HepG2 (cell line): ENCODE measurements at places on chromosomes 3 and 15. TPM values are rescaled to one million over a fixed set of nuclear protein-coding genes. Genes with fewer than 3 reads are reported as not detected.

GRCh38 chr3:43583481-43583880 is 38.3 kb downstream of the ANO10 start:
- DNase-seq: no peak
- no peak overlapping the region for H3K4me3 ChIP-seq
- no peaks in the 10 kb centered on the region for H3K36me3 ChIP-seq
- no peak overlapping the region for H3K27ac ChIP-seq

DNA sequence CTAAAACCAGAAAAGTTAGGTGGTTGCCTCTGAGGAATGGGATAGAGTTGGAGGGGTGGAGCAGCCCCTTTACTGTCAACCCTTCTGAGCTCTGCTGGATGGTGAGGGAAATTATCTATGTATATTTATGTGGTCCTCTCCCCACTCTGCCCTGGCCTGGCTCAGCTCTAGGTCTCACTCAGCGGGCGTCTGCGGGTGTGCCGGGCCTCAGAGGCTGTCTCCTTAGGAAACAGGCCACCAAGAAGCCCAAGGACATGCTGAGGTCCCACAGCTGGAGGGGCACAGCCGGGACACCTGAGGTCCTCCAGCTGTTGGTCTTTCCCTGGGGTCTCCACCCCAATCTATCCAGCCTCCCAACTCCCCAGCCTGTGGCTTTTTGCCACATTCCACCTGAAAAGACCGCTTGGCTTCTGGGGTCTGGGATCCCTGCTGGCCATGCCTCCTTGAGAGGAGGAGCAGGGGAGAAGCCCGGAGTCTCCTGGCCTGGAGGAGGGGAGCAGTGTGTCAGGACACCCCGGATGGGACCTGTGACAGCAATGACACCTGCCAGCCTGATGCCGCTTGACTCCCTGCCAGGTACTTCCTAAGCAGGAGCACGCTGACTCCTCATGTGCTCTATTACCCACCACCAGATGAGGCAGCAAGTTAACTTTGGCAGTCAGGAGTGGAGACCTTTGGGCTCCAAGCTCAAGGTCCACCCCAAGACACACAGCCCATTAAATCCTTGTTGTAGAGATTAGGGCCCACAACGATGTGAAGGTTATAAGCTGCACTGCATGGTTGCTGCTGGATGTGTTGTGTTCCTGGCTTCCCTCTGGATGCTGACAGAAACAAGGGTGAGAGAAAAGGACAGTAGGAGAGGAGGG is at the start of gene SLC28A1:
Gene SLC28A1 (plus strand): TSS at position 747 of the 866 bp plus-strand sequence. CDS start 3,099 bp downstream, outside the sequence.
- peaks cover 7% of the 10 kb centered on the region; the same call in 1 of the 3 replicates for H3K27me3 ChIP-seq
- peaks cover 77% of the 10 kb centered on the region for H3K4me1 ChIP-seq
- peak; percentile 70 for DNase-seq
- peak within 1 kb of the TSS; percentile 46 for H3K27ac ChIP-seq

GRCh38 chr3:16647668-16648067 is 42.4 kb upstream of the DAZL start:
- H3K36me3 ChIP-seq: no peaks in the 10 kb centered on the region
- H3K27me3 ChIP-seq: peaks cover 5% of the 10 kb centered on the region; the same call in 2 of the 3 replicates
- DNase-seq: no peak

DNA sequence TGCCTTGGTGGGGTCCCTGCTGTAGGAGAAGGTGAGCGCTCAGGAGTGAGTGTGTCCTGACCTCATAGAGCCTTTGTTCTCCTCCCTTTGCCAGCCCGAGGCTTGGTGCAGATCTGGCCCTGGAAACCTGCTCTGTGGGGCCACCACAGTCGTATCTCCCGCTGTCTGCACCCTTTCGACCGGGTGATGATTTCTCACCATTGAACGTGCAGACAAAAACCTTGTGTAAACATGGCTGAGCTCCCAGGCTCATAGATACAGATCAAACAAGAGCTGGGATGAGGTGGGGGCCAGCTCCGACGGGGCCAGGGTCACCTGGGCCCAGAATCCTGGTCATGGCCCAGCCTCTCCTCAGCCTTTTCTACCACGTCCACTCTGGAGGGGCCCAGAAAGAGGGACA is 34.6 kb upstream of the ESYT3 start:
- H3K4me3 ChIP-seq: no peak overlapping the region
- no peaks in the 10 kb centered on the region for H3K27me3 ChIP-seq
- no peaks in the 10 kb centered on the region for H3K36me3 ChIP-seq
- H3K27ac ChIP-seq: peak overlapping the region; percentile 59
- H3K4me1 ChIP-seq: peaks cover 40% of the 10 kb centered on the region
- peak; percentile 83 for DNase-seq

The WDR76 gene
- 9.7 and 11.1 TPM in 2 replicates for total RNA-seq

The TNFAIP8L3 gene
- total RNA-seq: 4.0 and 5.8 TPM in 2 replicates
